ENCODE measurements at places on chromosomes 5 and 9.

- DNase-seq: peak; percentile 21
Observed at GRCh38 chr5:67409126-67409777, 212.7 kb upstream of the CD180 start.

DNA sequence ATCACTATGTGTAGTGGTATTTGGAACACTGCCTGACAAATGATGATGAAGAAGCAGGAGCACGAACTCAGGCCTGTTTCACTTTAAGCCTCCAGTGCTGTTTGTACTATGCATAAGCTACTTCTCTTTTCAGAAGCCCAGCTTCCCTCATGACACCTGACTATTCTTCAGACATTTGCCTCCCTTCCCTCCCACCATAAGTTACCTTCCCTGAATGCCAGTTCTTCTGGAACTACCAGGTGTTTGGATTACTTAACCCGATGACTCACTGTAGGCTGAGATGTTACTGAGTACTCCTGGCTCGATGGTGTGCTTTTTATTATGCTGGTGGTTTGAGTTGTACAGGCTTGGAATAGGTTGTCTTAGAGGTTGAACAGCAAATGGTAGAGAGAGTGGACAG is 180.0 kb downstream of the SPATA31D1 start:
- no peak for DNase-seq

DNA sequence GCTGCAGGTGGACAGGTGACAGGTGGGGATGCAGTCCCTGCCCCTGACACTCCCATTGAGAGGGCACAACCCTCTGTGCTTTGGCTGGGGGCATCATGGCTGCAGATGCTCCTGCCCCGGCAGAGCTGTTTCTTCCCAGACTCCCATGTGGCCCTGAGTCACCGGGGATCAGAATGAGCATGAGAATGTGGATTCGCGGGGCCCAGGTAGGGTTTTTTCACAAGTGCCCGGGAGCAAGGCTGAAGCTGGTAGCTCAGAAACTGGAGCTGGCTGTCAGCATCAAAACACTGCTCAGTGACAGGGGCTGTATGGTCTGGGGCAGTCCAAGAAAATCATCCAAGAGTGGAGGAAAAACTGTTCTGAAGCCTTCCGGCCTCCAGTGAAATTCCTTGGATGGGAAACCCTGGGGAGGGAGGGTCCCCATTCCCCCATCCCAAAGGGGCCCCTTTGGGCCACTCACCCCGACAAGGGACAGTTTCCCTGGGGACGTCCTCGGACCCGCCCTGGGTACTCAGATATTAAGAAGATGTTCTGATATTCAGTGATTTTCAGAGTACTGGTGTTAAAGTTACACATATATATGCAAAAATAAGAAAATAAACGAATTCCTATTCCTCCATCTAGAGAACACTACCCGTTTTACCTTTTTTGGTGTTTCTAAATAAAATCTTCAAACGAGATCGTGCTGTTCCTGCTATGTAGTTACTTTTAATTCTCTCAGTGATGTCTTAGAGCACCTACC is 120.1 kb upstream of the LPCAT1 start:
- DNase-seq: no peak

DNA sequence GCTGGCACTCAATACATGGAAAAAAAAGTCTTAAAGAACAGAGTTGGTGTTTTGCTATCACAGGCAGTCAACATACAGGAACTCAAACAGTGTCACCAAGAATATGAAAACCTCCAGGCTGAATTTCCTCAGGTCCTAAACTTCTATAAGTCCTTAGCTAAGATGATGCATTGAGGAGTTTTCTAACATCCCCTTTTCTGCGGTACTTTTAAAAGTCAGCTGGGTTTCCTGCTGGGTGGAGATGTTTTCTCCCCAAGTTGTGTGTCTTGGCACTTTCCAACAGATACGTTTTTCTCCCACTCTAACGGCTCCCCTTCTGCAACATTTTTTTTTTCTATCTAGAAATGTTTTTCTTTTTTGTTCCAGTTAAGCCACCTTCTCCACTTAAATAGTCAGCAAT is 244.8 kb upstream of the HAPLN1 start:
- DNase-seq: no peak

DNA sequence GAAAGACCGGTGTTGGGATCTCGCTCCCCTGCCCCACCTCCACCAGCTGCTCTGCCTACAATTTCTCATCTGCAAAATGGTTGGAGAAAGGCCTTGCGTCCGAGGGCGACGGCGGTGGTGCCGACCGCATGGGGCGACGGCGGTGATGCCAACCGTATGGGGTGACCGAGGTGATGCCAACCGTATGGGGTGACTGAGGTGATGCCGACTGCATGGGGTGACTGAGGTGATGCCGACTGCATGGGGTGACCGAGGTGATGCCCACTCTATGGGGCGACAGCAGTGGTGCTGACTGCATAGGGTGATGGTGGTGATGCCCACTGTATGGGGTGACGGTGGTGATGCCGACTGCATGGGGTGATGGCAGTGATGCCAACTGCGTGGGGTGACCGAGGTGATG is 171.0 kb downstream of the OLFM1 start:
- DNase-seq: no peak

GRCh38 chr5:28710360-28710759 is 1672.0 kb upstream of the CDH9 start:
- no peak for DNase-seq

DNA sequence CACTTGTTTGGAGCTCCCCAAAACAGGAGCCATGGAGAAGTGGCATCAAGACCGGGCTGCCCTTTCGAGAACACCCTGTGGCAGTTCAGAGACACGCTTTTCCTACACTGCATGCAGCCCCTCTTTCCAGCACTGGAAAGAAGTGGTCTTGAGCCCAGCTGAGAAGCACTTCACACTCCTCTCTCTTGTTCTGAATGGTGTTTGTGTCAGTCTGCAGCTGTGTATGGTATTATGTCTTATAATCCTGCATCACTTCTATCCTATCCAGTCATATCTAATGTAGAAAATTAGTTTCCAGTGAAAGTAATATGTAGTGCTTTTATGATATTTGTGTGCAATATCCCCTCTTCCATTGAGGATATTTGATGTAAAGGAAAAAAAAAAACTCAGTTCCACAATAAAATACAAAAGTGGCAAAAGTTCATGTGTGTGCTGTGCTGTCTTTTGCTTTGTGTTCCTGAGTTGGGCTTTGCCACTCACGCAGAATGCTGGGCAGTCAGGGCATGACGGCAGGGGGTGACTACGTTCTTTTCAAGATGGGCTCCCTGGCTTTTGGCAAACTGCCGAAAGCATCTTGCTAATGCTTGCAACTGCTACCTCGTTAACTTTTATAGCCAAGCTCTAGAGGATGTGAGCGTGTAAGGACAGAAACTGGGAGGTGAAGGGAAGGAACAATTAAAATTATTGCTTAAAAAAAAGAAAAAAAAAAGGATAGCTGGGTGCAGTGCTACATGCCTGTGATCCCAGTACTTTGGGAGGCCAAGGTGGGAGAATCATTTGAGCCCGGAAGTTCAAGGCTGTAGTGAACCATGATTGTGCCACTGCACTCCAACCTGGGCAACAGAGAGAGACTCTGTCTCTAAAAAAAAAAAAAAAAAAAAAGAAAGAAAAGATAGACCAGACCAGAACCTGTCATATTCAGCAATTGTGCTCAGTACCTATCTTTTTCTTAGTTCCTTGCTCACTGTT is 102.2 kb downstream of the MAP1B start:
- DNase-seq: no peak

- no peak for DNase-seq
Observed at GRCh38 chr5:117614408-117614807, 1039.8 kb upstream of the SEMA6A start.
